Central memory CD4-positive, alpha-beta T cell (primary cell): ENCODE measurements at places on chromosomes 5 and 9.

- peak; percentile 51 for DNase-seq
Observed at GRCh38 chr5:134647750-134648424, 698 bp upstream of the SEC24A start.

DNA sequence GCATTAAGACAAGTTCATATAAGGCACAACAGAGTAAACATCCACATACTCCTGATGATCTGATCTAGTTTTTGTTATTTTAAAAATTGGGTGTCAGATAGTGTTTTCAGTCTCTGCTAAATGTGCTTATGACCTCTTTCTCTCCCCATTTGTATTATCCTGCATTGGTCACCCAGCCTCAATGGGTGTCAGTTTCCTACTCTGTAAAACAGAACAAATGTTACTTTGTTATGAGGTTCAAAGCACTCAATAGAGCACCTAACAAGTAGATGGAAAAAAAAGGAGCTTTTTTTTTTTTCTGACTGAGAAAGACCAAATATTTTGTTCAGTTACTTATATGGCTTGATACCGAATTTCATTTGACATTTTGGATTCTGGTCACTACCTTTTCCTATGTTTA lies 33.6 kb upstream of the RASGRF2 start:
- DNase-seq: no peak

- no peak for DNase-seq
Observed at GRCh38 chr5:28190011-28190410, 1151.6 kb upstream of the CDH9 start.

- no peak for DNase-seq
Observed at GRCh38 chr9:10032166-10032565, 580.6 kb downstream of the PTPRD start.

DNA sequence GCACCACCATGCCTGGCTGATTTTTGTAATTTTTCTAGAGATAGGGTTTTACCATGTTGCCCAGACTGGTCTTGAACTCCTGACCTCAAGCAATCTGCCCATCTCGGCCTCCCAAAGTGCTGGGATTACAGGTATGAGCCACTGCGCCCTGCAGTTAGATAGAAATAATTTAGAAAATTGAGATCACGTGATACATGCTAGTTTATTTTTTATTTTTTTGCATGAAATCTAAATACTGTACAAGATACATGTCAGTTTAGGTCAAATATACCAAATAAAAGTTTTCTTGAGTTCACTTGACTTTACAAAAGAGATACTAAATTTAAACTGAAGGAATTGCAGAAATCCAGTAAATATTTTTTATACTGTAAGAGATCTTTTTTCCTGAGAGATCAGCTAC lies 304.2 kb downstream of the YTHDC2 start:
- DNase-seq: no peak

DNA sequence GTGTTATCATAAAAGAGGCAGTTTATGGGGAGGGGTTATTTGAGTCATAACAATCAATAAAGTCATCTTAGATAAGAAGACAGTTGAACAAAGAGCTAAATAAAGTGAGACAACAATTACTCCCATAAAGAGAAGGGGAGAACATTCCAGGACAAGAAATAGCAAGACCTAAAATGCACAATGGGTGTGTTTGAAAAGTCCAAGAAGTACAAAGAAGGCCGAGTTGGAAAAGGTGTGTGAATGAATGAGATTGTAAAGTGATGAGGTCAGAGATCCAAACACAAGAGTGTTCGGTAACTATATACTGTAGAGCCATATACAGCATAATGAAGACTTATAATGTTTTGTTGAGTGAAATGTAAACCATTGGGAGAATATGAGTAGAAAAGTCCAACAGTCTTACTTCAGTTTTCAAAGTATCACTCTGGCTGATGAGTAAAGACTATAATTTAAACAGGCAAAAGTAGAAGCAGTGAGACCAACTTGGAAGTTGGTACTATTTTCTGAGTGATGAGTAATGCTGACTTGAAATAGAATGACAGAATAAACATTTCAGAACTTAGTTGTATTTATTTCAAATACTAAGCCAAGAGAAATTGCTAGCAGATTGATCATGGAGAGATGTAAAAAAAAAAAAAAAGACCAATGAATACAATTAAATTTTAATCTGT lies 868.7 kb upstream of the CDH9 start:
- DNase-seq: no peak

GRCh38 chr5:36363101-36363500 lies 61.4 kb upstream of the RANBP3L start:
- no peak for DNase-seq

GRCh38 chr5:141192110-141192725 lies at the start of gene PCDHB10:
PCDHB10 (plus strand) TSS chr5:141192353; CDS start chr5:141192553, 200 bp downstream.
- no peak for DNase-seq

GRCh38 chr5:175896301-175897040 lies 25.1 kb downstream of the CPLX2 start:
- DNase-seq: no peak

DNA sequence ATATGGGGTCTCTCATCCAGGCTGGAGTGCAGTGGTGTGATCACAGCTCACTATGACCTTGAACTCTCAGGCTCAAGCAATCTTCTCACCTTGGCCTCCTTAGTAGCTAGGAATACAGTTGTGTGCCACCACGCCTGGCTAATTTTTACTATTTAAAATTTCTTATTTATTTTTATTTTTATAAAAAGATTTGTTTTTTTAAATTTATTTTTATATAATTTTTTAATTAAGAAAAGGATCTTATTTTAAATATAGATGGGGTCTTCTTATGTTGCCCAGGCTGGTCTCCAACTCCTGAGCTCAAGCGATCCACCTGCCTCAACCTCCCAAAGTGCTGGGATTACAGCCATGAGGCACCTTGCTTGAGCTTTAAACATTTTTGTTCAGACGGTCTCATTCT lies 2.4 kb upstream of the ZCCHC7 start:
- no peak for DNase-seq

GRCh38 chr9:127087411-127087810 lies 35.0 kb downstream of the ANGPTL2 start:
- DNase-seq: no peak

DNA sequence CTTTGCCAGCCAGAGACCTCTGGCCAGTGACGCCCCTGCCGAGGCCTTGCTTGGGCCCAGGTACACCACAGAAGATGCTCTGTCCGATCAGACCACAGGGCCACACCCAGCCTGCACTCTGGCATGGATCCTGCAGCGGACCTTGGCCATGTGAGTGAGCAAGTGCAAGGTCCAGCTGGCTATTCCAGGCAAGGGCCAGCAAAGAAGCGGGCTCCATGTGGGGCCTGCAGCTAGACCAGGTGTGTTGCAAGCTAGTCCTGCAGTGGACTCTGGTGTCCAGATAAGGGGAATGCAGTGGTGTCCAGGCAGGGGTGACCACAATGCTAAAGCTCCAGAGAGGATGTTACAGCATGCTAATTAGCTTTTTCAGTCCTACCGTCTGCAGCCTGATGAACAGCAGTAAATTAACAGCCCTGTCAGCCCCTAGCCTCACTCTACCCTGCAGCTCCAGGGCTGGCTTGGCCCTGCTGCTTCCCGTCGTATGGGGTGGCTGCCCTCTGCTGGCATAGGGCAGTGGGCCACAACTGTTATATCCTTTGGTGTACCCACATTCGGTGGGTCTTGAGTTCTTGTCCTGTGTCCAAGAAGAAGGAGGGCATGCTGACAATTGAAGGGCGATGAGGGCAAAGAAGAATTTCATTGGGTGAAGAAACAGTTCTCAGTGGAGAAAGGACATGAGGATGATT lies 284.5 kb upstream of the POU5F2 start:
- no peak for DNase-seq

DNA sequence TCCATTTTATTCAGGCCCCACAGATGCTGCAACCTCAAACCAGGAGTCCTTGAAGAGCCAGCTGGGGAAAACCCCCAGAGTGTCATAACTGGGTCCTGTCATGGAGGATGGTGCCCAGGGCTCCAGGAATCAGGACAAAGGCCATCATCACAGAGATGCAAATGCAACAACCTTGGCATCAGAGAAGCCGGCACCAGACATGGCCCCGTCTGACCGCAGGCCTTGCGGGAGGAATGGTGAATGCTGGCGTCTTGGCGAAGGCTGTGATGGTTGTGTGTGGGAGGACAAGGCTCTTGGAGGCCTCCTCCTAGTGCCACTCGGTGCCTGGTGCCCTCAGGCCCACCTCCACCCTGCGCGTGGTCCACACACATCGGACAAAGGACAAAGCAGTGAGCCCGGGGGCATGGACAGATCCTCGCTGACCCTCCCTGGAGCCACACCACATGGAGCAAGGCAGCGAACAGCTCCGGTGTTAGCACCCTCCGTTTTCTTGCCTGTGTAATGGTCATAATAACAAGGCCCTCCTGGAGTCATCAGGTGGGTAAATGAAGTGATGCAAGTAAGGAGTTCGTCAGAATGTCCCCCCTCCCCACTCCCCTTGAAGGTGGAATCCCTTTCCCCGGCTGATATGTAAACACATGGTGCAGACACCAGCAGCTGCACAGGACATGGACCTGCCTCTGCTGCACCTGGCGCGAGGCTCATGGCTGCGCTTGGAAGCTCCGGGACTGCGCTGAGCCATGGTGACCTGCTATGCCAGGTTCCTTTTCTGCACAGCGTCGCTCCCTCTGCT lies 380.7 kb downstream of the IRX2 start:
- no peak for DNase-seq

- DNase-seq: no peak
Observed at GRCh38 chr9:33265211-33265865, 489 bp downstream of the CHMP5 start.
